ENCODE measurements at places on chromosomes 16 and 17.

GRCh38 chr16:84787263-84787622 lies 32.5 kb upstream of the CRISPLD2 start:
- DNase-seq = no peak

GRCh38 chr16:79691007-79691406 lies 90.5 kb upstream of the MAF start:
- peak; percentile 6 for DNase-seq

DNA sequence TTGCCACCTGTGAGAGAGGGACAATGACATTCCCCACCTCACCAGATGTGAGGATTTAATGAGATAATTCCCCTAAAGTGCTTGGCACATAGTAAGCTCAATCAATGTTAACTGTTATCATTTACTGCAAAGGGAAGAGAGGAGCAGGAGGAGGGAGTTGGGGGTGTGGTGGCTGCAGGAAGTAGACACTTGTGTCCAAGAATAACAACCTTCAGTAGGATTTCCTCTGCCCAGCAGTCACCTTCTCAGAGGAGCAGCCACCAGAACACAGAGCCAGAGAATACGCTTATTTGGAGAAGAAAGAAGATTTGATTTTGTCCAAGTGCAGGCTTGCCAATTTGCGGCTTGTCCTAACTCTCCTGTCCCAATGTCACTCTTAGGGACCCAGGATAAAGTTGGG lies 10.2 kb downstream of the CBX4 start:
- no peak for DNase-seq

DNA sequence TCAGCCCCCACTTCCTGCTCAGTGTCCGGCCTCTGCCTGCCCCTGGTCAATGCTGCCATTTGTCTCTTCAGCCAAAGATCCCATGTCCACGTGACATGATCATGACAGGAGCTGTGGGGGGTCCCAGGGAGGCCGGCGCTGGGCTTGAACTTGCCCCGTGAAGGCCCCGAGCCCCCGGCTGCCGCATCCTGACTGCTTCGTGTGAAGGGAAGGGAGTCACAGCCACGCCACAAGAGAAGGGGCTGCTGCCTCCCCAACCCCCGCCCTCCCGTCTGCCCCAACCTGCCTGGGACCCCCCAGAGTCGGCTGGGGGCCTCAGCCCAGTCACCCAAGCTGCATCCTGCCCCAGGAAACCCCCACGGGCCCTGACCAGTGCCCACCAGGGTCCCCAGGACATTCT lies 14.3 kb upstream of the SSTR5 start:
- no peak for DNase-seq

GRCh38 chr17:596287-596686 lies 118.4 kb downstream of the VPS53 start:
- no peak for DNase-seq
